H1 (cell line): ENCODE measurements at places on chromosomes 3 and 15. TPM values are rescaled to one million over a fixed set of nuclear protein-coding genes. Genes with fewer than 3 reads are reported as not detected.
A peak's percentile ranks its signal among the peaks of the same experiment; 100 is the strongest.

Gene CCDC39
- 0.34 and 0.80 TPM in 2 replicates for total RNA-seq

DNA sequence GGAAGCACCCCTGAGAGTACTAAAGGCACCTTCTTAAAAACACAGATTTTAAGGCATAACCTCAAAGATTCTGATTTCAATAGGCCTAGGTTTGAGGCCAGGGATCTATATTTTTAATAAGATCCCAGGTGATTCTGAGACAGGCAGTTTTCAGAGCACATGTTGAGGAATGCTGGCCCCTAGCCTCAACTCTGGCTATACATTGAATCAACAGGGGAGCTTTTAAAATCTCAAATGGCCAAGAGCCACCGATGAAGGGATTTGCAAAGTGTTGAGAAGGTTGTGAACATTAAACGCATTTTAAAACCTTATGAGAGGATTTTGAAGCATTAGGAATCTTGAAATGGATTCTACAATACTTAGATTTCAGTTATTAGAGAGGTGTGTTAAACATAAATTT, 268.8 kb upstream of the ARHGEF26 start:
- no peak for DNase-seq

Gene SPTBN5
- 0.84 and 1.1 TPM in 2 replicates for total RNA-seq

DNA sequence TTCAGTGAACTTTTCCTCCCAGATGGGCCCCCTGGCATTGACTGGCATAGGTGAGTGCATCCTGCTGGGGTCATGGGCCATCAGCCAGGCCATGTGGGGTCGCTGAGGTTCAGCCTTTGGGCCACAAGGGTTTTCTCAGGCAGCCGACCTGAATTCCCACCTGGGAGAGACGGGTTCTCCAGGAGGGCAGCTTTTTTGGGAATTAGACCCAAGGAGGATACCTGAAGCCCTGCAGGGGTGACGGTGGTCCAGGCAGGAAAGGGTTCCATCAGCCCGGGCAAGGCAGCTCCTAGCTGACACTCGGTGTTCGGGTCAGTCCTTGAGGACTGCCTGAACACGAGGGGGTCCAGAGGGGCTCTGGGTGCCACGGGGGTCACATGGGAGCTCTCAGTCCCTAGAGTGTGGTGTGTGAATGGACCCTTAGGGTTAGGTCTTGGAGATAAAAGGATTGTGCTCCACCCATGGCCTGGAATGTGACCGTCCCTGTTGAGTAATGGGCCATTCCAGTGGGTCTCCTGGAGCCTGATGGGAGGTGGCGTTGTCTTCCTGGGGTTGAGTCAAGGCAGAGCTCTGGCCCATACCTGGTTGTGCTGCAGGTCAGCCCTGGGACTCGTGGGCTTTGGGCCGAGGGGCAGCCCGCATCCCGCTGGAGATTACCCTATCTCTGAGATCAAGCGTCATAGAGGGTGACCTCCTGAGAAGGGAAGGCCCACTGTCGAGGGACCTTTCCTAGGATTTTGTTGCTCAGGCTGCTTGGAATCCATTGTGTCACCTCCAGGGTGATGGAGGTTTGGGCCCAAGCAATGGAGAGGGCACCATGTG, 192.8 kb downstream of the UBE3A start:
- DNase-seq, result peak; percentile 13

Gene ECE2
- 0.48 and 0.86 TPM in 2 replicates for total RNA-seq

GRCh38 chr3:36944641-36945270, at the start of gene TRANK1:
Gene TRANK1 (minus strand): TSS chr3:36945054. CDS start chr3:36944809, 245 bp downstream.
- no peak for DNase-seq

Gene SPINK8
- total RNA-seq, result not detected in 2 replicates

Gene CERS3
- 0.29 TPM in 1 of 2 replicates, not detected in the other for total RNA-seq

DNA sequence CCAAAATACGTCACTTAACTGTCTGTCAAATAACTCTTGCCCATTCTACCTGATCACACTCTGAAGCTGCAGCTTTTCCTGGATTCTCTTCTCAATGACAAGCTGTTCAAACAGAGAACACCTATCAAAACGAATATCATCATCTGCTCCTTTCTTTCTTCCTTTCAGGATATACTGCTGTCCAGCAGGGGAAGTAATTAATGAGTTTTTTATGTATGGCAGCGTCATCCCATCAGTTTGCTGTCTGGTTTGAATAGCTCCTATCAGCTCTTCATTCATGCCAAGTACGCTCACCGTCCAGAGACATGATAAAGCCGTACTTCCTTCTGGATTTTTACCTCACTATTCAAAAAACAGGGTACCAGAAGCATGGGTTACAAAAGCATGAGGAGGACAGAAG, at the start of gene CHRM5:
Gene CHRM5 (plus strand): TSS at position 274 of the 400 bp plus-strand sequence. CDS start 94,221 bp downstream, outside the sequence.
- no peak for DNase-seq

Gene ROBO2
- 2.0 and 2.9 TPM in 2 replicates for total RNA-seq

DNA sequence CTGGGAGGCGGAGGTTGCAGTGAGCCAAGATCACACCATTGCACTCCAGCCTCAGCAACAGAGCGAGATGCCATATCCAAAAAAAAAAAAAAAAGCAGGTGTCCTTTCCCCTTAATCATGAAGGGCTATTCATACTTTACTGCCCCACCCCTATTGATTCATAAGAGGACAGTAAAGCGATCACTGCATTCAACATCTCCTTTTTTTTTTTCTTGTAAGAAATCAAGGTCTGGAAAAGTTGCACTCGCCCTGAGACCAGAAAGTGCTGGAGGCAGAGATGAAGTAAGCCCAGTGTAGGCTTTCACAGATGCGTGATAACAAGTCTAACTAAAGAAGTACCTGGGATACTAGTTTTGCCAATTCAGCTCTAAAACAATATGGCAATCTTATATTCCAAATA, 24.2 kb downstream of the B3GNT5 start:
- no peak for DNase-seq

Gene SPESP1
- not detected in 2 replicates for total RNA-seq

- DNase-seq, result no peak
Observed at GRCh38 chr3:136255672-136256406, 5.7 kb downstream of the PCCB start.

Gene LPCAT4
- total RNA-seq, result 69.3 and 72.4 TPM in 2 replicates

GRCh38 chr15:56699743-56700142, 33.6 kb downstream of the ZNF280D start:
- no peak for DNase-seq

DNA sequence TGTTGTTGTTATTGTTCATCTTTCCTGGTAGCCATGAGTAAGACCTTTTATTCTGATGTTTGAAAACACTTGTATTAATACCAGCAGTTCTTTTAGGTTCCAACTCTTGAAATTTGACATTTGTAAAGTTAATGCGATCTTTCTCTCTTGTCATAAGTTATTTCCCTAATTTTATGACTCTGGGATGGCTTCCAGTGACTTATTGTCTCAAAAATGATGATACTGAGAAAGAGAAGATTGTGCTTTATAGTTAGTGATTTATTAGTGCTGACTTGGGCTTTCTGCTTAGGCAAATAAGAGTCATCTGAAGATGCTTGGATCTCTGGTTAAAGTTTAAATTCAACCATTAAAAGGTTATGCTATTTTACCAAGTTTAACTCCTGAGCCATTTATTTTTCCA, 715.2 kb downstream of the GRM7 start:
- DNase-seq, result no peak

GRCh38 chr3:197748597-197749314, 927 bp upstream of the FYTTD1 start:
- DNase-seq, result no peak

Gene ROBO1
- 91.0 and 93.6 TPM in 2 replicates for total RNA-seq

GRCh38 chr15:32750979-32751378, 33.2 kb downstream of the GREM1 start:
- no peak for DNase-seq

Gene ARNT2
- 13.8 and 14.6 TPM in 2 replicates for total RNA-seq

DNA sequence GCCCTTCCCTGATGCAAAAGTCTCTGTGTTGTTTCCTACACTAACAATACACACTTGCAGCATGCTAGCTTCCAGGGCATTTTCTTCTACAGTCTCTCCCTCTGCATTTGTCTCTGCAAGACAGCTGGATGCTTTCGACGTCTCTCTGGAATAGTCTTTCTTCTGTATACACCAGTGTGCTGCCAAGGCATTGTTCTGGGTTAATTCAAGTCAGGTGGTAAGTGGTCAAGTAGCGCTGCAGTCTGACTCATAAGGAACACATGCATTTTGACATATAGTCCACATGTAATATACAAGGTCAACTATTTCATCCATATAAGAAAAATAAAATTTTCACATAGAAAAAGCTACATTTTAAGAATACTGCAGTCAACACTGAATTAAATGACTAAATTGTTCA, 92.7 kb downstream of the MYLK start:
- DNase-seq, result peak; percentile 26

DNA sequence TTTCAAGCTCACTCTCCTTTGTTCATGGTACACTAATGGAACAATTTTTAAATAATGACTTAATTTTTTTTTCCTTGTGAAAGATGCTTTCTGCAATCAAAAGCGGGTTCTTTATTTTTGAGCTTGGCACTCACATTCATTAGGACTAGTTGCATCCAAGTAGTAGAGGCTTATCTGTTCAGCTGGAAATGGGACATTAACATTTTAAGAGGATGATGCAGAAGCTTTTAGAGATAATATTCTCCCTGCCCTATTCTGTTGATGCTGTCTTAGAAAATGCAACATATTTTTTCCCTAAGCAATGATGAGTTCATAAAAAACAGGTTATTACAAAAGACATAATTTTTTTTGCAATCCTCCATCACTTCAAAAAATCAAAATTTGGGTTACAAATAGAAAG, 900.6 kb downstream of the NTRK3 start:
- no peak for DNase-seq

DNA sequence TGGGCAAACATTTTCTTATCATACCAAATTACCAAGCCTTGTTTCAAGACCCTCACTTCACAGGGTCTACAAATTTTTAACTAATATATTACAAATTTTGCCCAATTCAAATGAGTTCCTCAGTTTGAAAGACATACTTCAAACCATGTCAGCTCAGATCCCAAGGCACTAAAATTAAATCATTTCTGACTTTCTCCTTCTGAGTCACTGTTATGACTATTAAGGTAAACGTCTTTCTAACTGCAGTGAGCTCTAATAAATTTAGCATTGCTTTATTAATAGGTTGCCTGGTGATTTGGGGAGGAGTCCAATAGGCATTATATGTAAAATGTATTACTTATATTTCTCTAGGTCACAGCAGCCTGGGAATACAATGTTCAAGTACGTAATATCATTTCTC, 158.2 kb upstream of the ARHGEF26 start:
- DNase-seq, result no peak

DNA sequence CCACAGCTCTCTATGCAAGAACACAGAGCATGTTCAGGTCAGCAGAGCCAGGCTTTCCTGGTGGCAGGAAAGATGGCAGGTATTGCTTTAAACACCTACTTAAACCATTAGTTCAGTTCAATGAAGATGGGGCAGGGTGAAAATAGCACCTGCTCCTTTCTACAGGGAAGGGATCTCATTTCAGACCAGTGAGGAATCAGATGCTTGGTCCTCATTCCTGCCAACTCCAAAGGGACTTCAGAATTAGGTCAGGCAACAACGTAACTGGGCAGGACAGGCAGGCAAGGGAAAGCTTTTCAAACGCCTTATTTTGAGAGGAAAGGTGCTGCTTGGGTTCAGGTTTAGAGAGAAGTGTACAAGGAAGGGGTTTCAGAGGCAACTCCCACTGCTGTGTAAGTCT, 12.6 kb upstream of the RPS17 start:
- DNase-seq, result no peak

Gene FRMD5
- 10.2 and 12.6 TPM in 2 replicates for total RNA-seq

GRCh38 chr3:114333180-114333922, 39.5 kb downstream of the TIGIT start:
- DNase-seq, result no peak

Gene PARP14
- 15.9 and 17.6 TPM in 2 replicates for total RNA-seq

DNA sequence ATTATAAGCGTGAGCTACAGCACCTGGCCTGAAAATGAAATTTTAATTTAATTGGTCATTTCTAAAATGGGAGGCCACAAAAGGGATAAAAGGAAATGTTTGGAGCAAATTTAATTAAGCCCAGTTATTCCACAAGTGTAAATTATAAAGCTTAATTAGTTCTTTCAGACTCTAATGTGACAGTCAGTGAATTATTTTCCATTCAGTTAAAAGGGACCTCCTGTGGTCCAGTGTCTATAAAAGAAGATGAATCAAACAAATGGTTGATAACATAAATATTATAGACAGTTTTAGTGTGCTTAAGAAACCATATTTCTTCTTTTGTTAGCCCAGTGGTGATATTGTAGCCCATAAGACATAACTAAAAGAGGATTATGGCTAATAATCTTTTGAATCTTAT, 66.4 kb downstream of the CNOT10 start:
- DNase-seq, result no peak

Gene P2RY12
- not detected in 2 replicates for total RNA-seq

Gene GRAMD1C
- total RNA-seq, result 1.3 and 2.1 TPM in 2 replicates
